Non-pigmented ciliary epithelial cell (primary cell): ENCODE measurements at places on chromosomes 2 and 18.
A peak's percentile ranks its signal among the peaks of the same experiment; 100 is the strongest.

GRCh38 chr2:119004602-119005001 is 62.6 kb downstream of the MARCO start:
- DNase-seq = no peak

- DNase-seq = no peak
These were observed 192.9 kb upstream of the SMAD2 start for GRCh38 chr18:48123324-48123723.

DNA sequence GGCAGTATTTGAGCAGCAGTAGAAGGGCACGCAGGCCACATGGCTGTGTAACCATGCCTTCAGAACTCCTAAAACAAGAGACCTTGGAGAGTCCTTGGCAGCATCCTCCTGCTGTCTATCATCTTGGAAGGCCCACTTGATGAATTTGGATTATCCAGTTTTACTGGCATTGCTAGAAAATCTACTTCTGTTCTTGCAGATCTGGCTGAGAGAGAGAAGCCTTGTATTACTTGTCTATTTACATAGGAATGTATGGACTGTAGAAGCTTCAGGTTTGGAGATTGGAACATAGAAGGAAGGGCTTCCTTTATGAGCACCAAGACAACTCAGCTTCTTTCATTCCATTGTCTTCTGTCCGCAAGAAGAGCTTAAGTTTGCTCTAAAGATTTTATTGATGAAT is 16.1 kb upstream of the GPBAR1 start:
- DNase-seq = no peak

- DNase-seq = peak; percentile 24
These were observed 220.4 kb upstream of the TFPI start for GRCh38 chr2:187774551-187775071.

DNA sequence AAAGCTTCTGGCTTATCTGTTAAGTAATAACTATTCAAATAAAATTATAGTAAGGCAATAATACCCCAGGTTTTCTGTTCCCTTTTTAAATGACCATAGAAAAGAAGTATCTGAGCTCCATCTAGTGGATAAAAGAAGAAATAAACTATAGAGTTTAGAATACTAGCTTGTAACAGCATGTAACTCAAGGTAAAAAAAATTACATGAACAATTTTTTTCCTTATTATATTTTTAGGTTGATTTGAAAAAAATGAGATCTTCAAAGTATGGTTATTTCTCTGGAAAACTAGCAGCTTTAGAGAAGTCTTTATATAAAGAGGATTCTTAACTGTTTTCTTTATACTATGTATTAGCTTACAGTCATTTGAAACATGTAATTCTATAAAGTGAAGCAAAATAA is 58.1 kb downstream of the NCKAP1 start:
- DNase-seq = peak; percentile 11

GRCh38 chr2:44851518-44851917 is 90.0 kb upstream of the SIX3 start:
- DNase-seq = no peak

DNA sequence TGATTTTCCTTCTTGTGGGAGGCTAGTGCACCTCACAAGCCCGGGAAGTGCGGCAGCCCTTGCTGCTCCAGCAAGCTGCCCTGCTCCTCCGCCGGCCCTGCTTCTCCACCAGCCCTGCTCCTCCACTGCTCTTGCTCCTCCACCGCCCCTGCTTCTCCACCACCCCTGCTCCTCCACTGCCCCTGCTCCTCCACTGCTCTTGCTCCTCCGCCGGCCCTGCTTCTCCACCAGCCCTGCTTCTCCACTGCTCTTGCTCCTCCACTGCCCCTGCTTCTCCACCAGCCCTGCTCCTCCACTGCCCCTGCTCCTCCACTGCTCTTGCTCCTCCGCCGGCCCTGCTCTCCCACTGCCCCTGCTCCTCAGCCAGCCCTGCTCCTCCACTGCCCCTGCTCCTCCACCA is 95.6 kb downstream of the NDUFA10 start:
- DNase-seq = no peak

- no peak for DNase-seq
These were observed 16.0 kb upstream of the NPPC start for GRCh38 chr2:231942180-231942579.

GRCh38 chr2:102294802-102295489 is 16.4 kb upstream of the IL1RL1 start:
- no peak for DNase-seq

GRCh38 chr18:7958081-7958896 is 391.2 kb downstream of the PTPRM start:
- DNase-seq = no peak

- DNase-seq = peak; percentile 63
These were observed 81.5 kb upstream of the STON1 start for GRCh38 chr2:48448274-48449061.

GRCh38 chr18:72375618-72376017 is 168.5 kb downstream of the CBLN2 start:
- peak; percentile 78 for DNase-seq

DNA sequence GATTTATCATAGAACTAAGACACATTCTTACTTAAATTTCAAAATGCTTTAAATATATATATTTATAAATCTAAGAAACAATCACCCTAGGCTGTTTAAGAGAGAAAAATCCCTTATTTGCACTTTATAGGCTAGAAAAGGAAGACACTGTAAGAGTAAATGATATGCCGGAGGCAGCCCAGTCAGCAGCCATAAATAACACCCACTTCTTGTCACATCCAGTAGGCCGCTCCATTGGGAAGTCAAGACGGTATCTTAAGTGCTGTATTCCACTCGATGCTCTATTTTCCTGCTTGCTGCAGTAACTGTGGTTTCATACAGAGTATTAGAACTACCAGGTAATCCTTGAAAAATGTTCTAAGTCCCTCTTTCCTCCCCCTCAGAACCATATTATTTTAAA is 57.9 kb downstream of the ABCA12 start:
- DNase-seq = no peak

DNA sequence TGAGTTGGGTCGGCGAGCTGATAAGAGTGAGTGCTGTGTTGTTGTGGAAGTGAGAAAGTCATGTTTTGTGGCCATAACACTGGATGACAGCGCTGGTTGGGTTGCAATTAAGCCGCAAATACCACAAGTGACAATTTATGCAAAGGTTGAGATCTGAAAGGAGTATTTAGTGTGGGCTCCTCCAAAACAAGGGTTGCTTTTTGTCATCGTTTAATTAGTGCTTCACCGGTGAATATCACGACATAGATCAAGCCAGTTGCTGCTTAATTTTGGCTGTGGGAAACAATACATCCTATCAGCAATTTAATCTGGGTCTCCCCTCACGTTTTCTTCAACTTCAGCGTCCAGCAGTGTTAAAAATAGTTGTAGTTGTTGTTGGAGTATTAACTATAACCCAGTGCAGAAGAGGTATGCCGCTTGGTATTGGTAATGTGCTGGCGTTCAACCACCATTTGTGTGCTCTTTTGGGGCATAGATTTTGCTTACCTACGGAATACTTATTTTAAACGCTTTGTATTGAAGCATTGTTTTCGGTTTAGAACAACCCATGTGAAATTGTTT is 662 bp downstream of the ACVR2A start:
- no peak for DNase-seq

DNA sequence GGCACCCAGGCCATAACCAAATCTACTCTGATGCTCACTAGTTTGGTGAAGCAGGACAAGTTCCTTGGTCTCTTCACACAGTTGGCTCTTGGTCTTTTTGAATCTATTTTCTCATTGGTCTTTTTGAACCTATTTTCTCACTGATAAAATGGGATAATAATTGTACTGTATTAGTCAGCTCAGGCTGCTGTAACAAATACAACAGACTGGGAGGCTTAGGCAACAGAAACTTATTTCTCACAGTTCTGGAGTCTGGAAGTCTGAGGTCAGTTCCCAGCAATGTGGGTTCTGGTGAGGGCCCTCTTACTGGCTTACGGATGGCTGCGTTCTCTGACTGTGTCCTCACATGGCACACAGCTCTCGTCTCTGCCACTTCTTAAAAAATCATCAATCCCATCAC is 63.5 kb downstream of the C1D start:
- DNase-seq = no peak

- DNase-seq = no peak
These were observed 69.0 kb downstream of the POLR1A start for GRCh38 chr2:86036669-86037138.

GRCh38 chr2:12619975-12620374 is 96.8 kb upstream of the TRIB2 start:
- DNase-seq = peak; percentile 65

DNA sequence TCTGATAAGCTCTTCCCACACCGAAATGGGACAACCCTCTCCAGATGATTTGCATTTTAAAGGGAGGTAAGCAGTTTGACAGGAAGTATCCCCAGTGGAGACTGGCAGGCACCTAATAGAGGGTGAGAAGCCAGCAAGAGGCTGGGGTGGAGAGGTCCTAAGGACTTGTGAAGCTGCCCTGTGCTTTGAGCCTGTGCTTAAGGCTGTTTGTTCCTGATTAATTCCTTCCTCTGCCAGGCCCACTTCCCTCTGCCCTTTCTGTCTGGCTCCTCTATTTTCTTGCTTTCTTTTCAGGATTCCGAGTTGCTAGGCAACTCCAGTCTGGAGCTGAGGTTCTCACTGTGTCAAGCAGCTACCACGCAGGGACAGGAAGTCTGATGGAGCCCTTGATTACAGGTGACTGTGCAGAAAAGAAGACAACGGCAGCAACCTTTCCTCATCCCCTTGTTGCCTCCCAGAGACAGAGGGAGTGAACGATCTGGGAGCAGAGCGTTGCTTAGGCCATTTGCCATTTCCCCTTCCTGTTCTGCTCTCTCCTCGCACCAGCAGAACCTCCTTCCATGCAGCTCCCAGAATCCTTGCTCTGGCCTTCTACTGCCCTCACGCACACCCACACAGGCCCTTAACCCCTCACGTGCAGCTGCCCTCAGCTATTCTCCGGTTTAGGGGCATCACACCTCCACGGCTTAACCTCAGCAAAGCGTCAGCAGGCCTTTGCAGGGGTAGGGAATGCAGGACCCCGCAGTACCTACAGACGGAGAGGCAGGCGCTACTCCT is 103.6 kb upstream of the CELF4 start:
- DNase-seq = no peak

- DNase-seq = no peak
These were observed 57.9 kb downstream of the FAM171B start for GRCh38 chr2:186751790-186752189.
